Caco-2 (cell line): ENCODE measurements at places on chromosomes 6 and 20. TPM values are rescaled to one million over a fixed set of nuclear protein-coding genes. Genes with fewer than 3 reads are reported as not detected.

DNA sequence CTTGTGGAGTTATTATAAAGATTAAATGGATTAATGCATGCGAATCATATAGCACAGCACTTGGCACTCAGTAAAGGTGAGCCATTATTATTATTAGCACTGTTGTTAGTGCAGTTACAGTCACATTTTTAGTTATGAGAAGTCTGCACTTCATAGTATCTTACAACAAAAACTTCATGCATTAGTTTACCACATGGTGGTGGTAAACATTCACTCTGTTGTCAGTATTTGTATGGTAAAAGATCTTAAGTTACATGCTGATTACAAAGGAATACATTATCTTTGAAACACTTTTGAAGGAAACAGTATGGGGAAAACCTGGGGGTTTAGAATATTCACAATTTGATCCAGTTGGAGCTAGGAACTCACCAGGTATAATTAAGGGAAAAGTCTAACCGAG is 20.8 kb downstream of the TMEM14A start:
- no peak for DNase-seq
- no peaks in the 10 kb centered on the region for H3K4me1 ChIP-seq
- H3K36me3 ChIP-seq: no peaks in the 10 kb centered on the region
- no peaks in the 10 kb centered on the region for H3K27me3 ChIP-seq

GRCh38 chr20:47551222-47551621 is 49.5 kb downstream of the NCOA3 start:
- no peak overlapping the region for H3K4me3 ChIP-seq
- no peaks in the 10 kb centered on the region for H3K27me3 ChIP-seq
- H3K27ac ChIP-seq: no peak overlapping the region
- H3K4me1 ChIP-seq: peaks cover 8% of the 10 kb centered on the region; the same call in 1 of the 2 replicates

DNA sequence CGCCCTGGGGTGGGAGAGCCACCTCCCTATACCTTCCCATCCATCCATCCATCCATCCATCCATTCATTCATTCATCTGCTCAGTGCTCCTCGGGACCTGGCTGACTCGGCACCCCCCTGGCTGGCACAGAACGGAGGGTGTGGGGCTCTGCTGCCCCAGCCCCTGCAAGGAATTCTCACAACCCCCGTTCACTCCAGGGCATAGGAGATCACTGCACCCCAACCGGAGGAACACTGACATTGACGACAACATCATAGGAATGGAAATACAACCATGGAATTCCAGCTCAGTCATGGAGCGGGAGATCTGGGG is 28.1 kb upstream of the MRGBP start:
- H3K4me3 ChIP-seq: no peak overlapping the region
- H3K27me3 ChIP-seq: peaks cover 2% of the 10 kb centered on the region
- no peak for DNase-seq
- peaks cover 13% of the 10 kb centered on the region for H3K4me1 ChIP-seq
- H3K27ac ChIP-seq: no peak overlapping the region

DNA sequence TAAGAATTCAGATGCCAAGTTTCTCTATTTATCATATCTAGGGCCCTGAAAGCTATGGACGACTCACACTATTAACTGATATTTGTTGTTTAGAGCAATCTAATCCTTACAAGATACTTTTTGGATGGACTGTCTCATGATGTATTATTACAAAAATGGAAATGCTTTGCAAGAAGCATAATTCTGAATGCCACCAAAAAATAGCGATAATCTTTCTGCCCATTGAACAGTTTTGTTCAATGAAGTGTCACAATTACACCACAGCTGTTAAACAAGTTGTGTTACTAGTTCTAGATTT is 460.4 kb upstream of the JARID2 start:
- H3K4me3 ChIP-seq: no peak overlapping the region
- no peaks in the 10 kb centered on the region for H3K36me3 ChIP-seq
- H3K27me3 ChIP-seq: no peaks in the 10 kb centered on the region
- no peak overlapping the region for H3K27ac ChIP-seq
- H3K4me1 ChIP-seq: no peaks in the 10 kb centered on the region

DNA sequence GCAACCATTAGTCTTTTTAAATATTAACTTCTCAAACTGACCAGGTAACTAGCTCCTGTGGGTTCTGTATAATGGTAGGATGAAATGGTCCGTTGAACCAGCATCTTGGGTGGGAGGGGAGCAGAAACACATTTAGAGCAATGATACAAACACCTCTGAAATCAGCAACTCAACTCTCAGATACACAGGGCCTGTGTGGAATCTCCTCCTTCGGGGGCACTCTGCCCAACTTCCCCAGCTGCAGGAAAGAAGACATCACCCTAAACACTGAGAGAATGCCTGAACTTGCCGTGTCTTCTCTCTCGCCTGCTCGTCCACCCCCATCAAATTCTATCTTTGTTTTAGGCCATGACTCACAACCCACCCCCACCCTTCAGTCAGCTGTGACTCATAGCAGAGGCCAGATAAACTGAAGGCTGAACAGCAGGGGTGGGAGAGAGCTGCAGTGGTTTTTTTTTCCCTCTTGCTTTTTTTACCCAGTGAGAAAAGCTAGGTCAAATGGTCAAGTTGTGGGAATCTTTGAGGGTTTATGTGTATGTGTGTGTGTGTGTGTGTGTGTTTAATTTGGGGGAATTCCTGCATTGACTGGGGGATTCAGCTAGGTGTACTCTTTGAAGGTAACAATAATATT is 593.4 kb upstream of the JAG1 start:
- H3K4me3 ChIP-seq: no peak overlapping the region
- peak overlapping the region; percentile 79 for H3K27ac ChIP-seq
- H3K4me1 ChIP-seq: peaks cover 48% of the 10 kb centered on the region
- DNase-seq: peak; percentile 80
- H3K27me3 ChIP-seq: no peaks in the 10 kb centered on the region
- H3K36me3 ChIP-seq: no peaks in the 10 kb centered on the region

GRCh38 chr6:35053701-35054100 is 87.4 kb downstream of the TCP11 start:
- DNase-seq: no peak
- H3K36me3 ChIP-seq: peaks cover 1% of the 10 kb centered on the region
- no peaks in the 10 kb centered on the region for H3K27me3 ChIP-seq
- no peak overlapping the region for H3K4me3 ChIP-seq

DNA sequence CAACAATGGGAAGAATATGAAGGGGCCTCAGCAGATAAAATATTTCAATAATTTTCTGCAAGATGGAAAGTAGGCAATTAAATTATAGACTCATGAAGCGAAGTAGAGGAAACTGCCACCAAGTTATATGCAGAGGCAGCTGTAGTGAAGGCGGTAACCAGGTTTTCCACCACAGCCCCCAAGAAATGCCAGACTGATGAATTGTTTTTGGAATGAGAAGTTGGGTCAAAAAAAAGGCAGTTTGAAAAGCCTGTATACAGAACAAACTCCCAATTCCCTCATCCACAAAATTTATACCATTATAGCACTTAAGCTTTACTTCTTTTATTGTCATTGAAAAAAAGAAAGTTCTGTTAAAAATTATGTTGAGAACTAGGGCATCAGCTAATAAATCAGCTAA is 45.3 kb downstream of the ELOVL4 start:
- H3K27me3 ChIP-seq: peaks cover 1% of the 10 kb centered on the region; the same call in 1 of the 2 replicates
- no peak overlapping the region for H3K4me3 ChIP-seq
- H3K36me3 ChIP-seq: no peaks in the 10 kb centered on the region
- H3K4me1 ChIP-seq: no peaks in the 10 kb centered on the region
- no peak for DNase-seq

- H3K27ac ChIP-seq: peak overlapping the region; percentile 85
- peak overlapping the region; percentile 89 for H3K4me3 ChIP-seq
- DNase-seq: peak; percentile 66
- peaks cover 3% of the 10 kb centered on the region; the same call in 1 of the 2 replicates for H3K36me3 ChIP-seq
- H3K27me3 ChIP-seq: no peaks in the 10 kb centered on the region
Measured at GRCh38 chr20:62238569-62239277, 402 bp downstream of the OSBPL2 start.

GRCh38 chr6:127022302-127022701 is 96.2 kb upstream of the RSPO3 start:
- 0 out of 2 replicates have a peak, but pooled peaks cover 1% of the 10 kb centered on the region for H3K36me3 ChIP-seq
- peaks cover 71% of the 10 kb centered on the region for H3K4me1 ChIP-seq
- H3K27ac ChIP-seq: peak overlapping the region; percentile 16
- DNase-seq: peak; percentile 79
- no peaks in the 10 kb centered on the region for H3K27me3 ChIP-seq
- H3K4me3 ChIP-seq: no peak overlapping the region

DNA sequence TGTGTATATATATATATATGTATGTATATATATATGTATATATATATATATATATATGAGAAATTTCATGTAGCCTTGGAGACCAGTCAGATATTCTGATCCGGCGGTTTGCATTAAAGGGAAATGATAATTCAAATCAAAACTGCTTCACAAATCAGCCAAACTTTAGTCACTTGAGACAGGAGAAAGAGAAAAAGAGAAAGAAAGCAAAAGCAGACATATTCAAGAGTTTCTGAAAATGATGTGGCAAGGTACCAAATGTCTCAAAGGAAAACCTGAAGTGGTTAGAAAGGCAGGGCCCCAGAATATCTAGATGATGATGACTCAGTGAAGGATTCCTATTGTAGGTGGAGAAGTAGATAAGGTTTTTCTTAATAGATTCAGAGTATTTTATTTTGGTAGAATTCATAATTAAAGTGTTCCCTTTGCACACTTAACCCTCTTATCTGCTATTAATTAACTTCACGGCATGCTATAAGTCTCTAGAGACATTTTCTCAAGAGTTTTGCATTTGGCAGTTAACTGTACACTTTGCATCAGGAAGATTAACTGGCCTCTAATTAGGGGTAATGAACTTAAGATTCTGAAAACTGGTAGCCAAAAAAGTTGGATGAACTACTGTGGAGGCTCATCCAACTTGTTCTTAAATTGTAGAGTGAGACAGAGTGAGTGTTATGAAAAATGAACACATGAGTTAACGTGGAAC is 50.1 kb upstream of the ASF1A start:
- no peak overlapping the region for H3K27ac ChIP-seq
- H3K4me1 ChIP-seq: no peaks in the 10 kb centered on the region
- no peaks in the 10 kb centered on the region for H3K27me3 ChIP-seq
- no peak overlapping the region for H3K4me3 ChIP-seq

GRCh38 chr6:13049666-13050254 is 278.6 kb downstream of the TBC1D7 start:
- no peak for DNase-seq
- no peak overlapping the region for H3K4me3 ChIP-seq
- no peaks in the 10 kb centered on the region for H3K36me3 ChIP-seq

GRCh38 chr20:62875419-62876361 is 14.1 kb upstream of the TCFL5 start:
- H3K36me3 ChIP-seq: no peaks in the 10 kb centered on the region
- peaks cover 9% of the 10 kb centered on the region for H3K4me1 ChIP-seq
- H3K27me3 ChIP-seq: no peaks in the 10 kb centered on the region
- DNase-seq: peak; percentile 80
- H3K4me3 ChIP-seq: no peak overlapping the region

GRCh38 chr6:118202517-118202916 is 295.5 kb downstream of the SLC35F1 start:
- H3K4me3 ChIP-seq: no peak overlapping the region
- H3K4me1 ChIP-seq: no peaks in the 10 kb centered on the region
- DNase-seq: no peak
- no peaks in the 10 kb centered on the region for H3K36me3 ChIP-seq
- H3K27me3 ChIP-seq: no peaks in the 10 kb centered on the region
- no peak overlapping the region for H3K27ac ChIP-seq

GRCh38 chr6:5151955-5152401 is 66.8 kb downstream of the PPP1R3G start:
- H3K36me3 ChIP-seq: no peaks in the 10 kb centered on the region
- H3K27ac ChIP-seq: no peak overlapping the region
- H3K4me1 ChIP-seq: no peaks in the 10 kb centered on the region
- H3K27me3 ChIP-seq: no peaks in the 10 kb centered on the region
- no peak for DNase-seq

DNA sequence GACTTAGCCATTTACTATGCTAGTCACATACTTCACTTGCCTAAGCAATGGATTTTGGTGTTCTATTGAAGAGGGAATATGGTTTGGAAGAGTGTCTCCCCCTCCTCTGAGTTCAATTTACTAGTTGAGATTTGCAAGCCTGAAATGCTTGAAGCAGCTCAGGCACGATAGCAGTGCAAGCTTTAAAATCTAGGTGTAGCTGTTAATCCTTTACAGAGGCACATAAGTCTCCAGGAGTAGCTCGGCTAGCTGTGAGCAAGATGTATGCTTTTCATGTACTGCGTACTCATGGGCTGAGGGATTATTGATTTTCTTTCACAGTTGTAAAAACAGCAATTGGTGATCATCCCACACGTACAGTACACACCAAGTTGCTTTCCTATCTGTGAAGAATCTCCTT is 726 bp downstream of the FLRT3 start:
- H3K27me3 ChIP-seq: no peaks in the 10 kb centered on the region
- peak overlapping the region; percentile 48 for H3K27ac ChIP-seq
- peak overlapping the region; percentile 54 for H3K4me3 ChIP-seq
- peak; percentile 31 for DNase-seq

- H3K27me3 ChIP-seq: no peaks in the 10 kb centered on the region
- H3K36me3 ChIP-seq: no peaks in the 10 kb centered on the region
- no peak for DNase-seq
- no peak overlapping the region for H3K4me3 ChIP-seq
- H3K27ac ChIP-seq: no peak overlapping the region
Measured at GRCh38 chr20:32537657-32538525, 47.2 kb downstream of the NOL4L start.

- H3K27ac ChIP-seq: no peak overlapping the region
- DNase-seq: no peak
- no peaks in the 10 kb centered on the region; the same call in 1 of the 2 replicates for H3K36me3 ChIP-seq
- no peaks in the 10 kb centered on the region for H3K27me3 ChIP-seq
Measured at GRCh38 chr6:2944405-2945152, 26.8 kb downstream of the SERPINB6 start.

- no peak overlapping the region for H3K4me3 ChIP-seq
- peak; percentile 47 for DNase-seq
- H3K36me3 ChIP-seq: no peaks in the 10 kb centered on the region
Measured at GRCh38 chr6:29834564-29835436, 7.2 kb downstream of the HLA-G start.

DNA sequence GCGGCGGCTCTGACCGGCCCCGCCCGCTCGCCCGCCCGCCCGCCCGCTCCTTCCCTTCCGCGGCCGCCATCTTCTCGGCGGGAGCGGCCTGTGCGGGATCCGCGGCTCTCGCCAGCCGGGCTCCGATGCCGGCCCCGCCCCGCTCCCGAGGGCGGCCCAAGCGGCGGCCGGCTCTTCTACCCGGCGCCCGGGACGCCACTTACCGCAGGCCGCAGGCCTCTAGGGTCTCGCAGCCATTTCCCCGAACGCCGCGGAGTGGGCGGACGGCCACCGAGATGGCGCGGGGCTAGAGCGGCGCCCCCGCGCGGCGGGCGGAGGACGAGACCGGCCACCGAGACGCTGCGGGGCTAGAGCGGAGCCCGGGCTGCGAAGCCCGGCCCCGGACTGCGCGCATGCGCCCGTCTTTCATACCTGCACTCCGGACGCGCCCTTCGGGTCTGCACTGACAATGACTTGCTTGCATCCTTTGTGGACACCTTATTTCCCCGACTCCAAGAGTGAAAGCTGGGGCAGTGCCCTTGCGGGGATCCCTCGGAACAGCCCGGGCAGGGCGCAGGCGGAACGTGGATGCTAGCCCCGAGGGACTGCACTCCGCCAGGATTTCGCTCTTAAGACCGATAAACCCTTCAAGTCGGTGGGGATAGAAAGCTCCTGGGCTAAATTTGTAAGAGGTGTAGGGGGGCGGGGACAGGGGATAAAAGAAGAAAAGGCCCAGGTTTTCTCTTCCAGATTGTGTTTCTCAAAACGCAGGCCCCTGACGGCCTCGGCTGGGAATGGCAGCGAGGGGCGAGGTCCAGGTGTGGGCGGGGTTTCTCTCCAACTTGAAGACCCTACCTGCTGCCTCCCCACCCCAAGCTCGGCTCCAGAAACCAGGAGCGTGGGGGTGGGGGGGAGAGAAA is at the start of gene DIDO1:
TSS of gene DIDO1 (minus strand) at position 277 of the 899 bp plus-strand sequence.
- DNase-seq: peak; percentile 96
- H3K4me1 ChIP-seq: peaks cover 31% of the 10 kb centered on the region
- peaks cover 1% of the 10 kb centered on the region; the same call in 1 of the 2 replicates for H3K36me3 ChIP-seq
- H3K4me3 ChIP-seq: peak within 1 kb of the TSS; percentile 99
- no peaks in the 10 kb centered on the region for H3K27me3 ChIP-seq

The PAX1 gene
- not detected in 2 replicates for total RNA-seq

The OR10C1 gene
- not detected in 2 replicates for total RNA-seq

The DPPA5 gene
- total RNA-seq: not detected in 2 replicates
